Bone marrow (tissue), 2 donors: ENCODE measurements at places on chromosomes 2 and 18.

- no peak for DNase-seq
Measured at GRCh38 chr2:140234116-140234515, 1453.9 kb upstream of the NXPH2 start.

DNA sequence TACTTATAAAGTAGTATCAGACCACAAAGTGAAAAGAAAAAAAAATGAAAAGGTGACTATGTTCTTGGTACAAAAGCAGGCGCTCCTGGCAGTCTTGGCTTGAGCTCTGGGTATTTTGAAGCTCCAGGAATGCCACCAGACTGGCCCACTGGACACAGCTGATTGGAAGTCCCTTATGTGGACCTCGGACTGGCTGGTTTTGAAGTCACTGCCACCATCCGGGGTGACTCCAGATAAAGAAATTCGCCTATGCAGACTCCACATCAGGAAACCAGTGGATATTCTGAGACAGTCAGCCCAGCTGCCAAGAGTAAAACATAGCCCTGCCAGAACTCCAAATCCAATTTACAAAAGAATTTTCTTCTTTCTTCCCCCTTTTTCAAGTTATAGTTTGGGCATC lies 28.0 kb downstream of the ACKR3 start:
- no peak for DNase-seq

DNA sequence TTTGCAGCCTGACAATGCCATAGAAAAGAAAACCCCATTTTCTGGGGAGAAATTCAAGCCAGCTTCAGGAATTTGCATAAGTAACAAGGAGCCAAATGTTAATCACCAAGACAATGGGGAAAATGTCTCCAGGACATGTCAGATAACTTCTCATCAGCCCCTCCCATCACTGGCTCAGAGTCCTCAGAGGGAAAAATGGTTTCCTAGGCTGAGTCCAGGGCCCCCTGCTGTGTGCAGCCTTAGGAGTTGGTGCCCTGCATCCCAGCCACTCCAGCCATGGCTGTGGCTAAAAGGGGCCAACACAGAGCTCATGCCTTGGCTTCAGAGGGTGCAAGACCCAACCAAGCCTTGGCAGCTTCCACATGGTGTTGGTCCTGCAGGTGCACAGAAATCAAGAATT lies 63.7 kb upstream of the FANCL start:
- DNase-seq = no peak

DNA sequence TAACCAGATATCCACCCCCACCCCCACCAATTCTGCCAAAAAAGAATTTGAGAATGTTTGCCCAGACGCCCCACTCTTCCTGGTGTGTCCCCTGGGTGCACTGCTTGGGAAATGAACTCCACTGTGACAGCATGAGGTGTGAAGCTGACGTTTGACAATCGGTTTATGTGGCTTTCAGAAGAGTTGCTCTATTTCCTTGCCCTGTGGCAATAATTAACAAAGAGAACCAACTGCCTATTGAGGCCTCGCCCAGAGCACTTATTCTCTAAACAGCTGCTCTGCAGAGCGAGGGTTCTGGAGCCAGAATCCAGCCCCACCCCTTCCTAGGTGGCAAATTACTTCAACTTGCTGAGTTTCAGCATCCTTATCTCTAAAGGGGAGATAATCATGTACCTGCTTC lies 115.8 kb upstream of the SIX3 start:
- no peak for DNase-seq
